Gastroesophageal sphincter (tissue), 4 donors: ENCODE measurements at places on chromosomes 5 and 9. TPM values are rescaled to one million over a fixed set of nuclear protein-coding genes. Genes with fewer than 3 reads are reported as not detected.

- ATAC-seq = no peak
Observed at GRCh38 chr9:136527131-136527530, 18.7 kb downstream of the NOTCH1 start.

DNA sequence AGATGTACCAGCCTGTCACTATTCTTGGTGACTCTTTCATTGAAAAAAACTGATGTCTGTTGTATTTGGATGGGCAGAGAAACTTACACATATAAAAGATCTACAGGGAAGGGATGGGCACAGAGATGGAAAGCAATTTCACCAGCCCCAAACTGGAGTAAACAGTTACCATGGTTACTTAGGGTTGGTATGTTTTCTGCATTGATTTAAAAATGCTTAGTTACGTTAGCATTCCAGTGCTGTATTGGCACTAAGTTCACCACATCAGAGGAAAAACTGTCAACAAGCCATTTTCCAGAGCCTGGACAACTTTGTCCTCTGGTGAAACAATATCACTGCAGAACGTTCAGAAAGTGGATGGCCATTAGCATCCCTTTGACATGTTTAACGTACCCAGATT is 28.0 kb downstream of the MARCHF3 start:
- no peak for ATAC-seq

DNA sequence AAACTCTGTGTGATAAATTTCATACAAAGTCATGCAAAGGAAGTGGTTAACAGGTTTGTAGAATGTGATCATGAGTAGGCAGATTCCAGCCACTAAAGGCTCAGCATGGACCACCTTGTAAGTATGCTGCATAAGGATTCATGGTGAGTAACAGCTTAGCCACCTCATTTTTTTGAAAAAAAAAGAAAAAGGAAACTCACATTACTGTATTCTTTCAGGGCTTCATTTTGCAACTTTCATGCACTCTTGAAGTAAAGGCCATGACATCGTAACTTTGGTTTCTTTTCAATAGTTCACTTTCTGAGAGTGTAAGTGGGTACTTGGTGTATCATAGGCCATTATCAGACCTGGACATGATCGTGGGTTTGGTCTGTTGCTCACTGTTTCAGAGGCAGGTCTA is 175.1 kb downstream of the PCSK1 start:
- ATAC-seq = no peak

- no peak for ATAC-seq
Observed at GRCh38 chr5:113397046-113397445, 37.7 kb downstream of the TSSK1B start.

TMEFF1 gene
- total RNA-seq = 0.81 TPM

MORN5 gene
- total RNA-seq = 6.2 TPM
